ENCODE measurements at places on chromosomes 7 and 10.

- no peak overlapping the region for H3K4me3 ChIP-seq
- H3K4me1 ChIP-seq, result no peaks in the 10 kb centered on the region
- H3K36me3 ChIP-seq, result peaks cover 5% of the 10 kb centered on the region
- H3K27ac ChIP-seq, result no peak overlapping the region
- no peaks in the 10 kb centered on the region for H3K27me3 ChIP-seq
Measured at GRCh38 chr10:93656155-93656554, 43.8 kb downstream of the PDE6C start.

- H3K4me1 ChIP-seq, result no peaks in the 10 kb centered on the region
- DNase-seq, result no peak
- H3K27ac ChIP-seq, result no peak overlapping the region
- no peaks in the 10 kb centered on the region for H3K36me3 ChIP-seq
- no peak overlapping the region for H3K4me3 ChIP-seq
Measured at GRCh38 chr10:18341055-18341454, 200.8 kb downstream of the CACNB2 start.

DNA sequence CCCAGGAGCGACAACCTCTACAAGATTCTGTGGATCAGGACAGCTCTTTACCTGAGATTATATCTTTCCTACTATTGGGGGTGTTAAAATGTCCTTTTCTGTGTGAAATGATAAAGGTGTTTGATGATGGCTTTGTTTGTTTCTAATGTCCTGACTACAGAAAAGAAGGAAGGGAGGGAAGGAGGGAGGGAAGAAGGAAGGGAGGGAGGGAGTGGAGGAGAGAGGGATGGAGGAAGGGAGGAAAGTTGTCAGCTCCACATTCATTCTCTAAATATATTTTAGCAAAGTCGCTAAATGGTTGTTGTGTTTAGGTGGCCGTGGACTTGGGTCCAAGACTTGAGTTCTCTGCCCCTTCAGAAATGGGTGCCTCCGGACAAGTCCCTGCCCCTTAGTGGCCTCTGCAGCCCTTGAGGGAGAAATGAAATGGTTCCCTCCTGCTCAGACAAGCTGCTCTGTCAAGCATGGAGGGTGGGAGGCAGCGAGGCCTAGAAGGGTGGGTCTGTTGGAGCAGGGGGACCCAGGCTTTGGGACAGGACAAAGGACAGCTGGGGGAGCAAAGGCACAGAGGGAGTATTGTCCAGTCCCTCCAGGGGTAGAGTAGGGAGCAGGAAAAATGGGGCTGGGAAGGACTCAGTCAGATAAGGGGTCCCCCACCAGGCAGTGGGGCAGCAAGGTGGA, 4.4 kb downstream of the RGS10 start:
- H3K27me3 ChIP-seq, result no peaks in the 10 kb centered on the region
- H3K27ac ChIP-seq, result no peak overlapping the region
- H3K4me3 ChIP-seq, result peak overlapping the region; percentile 21
- DNase-seq, result no peak
- peaks cover 7% of the 10 kb centered on the region for H3K36me3 ChIP-seq

- peaks cover 24% of the 10 kb centered on the region for H3K4me1 ChIP-seq
- no peak overlapping the region for H3K4me3 ChIP-seq
- H3K27me3 ChIP-seq, result no peaks in the 10 kb centered on the region
- H3K36me3 ChIP-seq, result no peaks in the 10 kb centered on the region
- H3K27ac ChIP-seq, result no peak overlapping the region
Measured at GRCh38 chr7:102814025-102814471, 65.2 kb downstream of the FAM185A start.

GRCh38 chr7:85737426-85737825, 550.6 kb upstream of the SEMA3D start:
- H3K27ac ChIP-seq, result no peak overlapping the region
- no peaks in the 10 kb centered on the region for H3K36me3 ChIP-seq
- H3K27me3 ChIP-seq, result no peaks in the 10 kb centered on the region
- DNase-seq, result no peak
- no peak overlapping the region for H3K4me3 ChIP-seq

DNA sequence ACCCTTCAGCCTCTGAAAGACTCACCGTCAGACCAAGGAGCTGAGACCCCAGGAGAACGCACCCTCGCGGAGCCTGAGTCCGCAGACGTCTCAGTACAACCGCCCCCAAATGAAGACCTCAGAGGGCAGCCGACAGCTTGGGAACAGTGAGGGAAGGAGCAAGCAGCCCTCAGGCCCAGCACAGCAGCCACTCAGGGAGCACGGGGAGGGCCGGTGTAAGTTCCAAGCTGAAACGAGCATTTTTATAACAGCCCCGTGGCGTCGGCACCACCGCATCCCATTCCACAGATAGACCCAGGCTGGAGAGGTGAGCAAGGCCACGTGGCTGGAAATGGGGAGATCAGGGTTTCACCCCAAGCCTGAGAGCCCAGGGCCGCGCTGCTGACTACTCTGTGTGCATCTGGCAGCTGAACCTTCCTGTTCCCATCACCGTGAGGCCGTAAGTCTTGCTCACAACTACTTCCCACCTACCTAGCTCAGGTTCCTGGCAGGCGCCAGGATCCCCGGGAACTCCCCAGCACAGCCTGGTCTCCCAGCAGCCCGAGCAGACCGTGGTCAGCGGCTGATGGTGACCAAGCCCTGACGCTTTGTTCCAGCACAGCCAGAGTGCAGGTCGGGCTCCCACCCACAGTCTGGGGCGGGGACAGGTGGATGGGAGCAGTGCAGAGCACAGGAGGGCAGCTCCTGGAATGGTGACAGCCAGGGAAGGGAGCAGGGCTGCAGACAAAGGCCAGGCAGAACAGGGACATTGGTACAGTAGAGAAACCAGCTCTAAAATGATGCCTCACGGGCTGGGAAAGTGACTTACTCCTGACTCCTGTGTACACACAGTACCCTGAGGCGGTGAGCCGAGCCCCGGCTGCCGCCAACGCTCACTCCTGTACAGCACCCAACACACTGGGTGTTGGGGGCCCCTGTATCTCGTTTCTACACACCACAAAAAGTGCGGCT, 6.1 kb upstream of the NOM1 start:
- no peaks in the 10 kb centered on the region for H3K4me1 ChIP-seq
- H3K27me3 ChIP-seq, result peaks cover 22% of the 10 kb centered on the region
- DNase-seq, result no peak
- no peaks in the 10 kb centered on the region for H3K36me3 ChIP-seq
- H3K27ac ChIP-seq, result no peak overlapping the region
- no peak overlapping the region for H3K4me3 ChIP-seq

GRCh38 chr10:93991596-93992284, 2.0 kb upstream of the PLCE1 start:
- no peak for DNase-seq
- H3K27me3 ChIP-seq, result peaks cover 53% of the 10 kb centered on the region
- H3K4me1 ChIP-seq, result no peaks in the 10 kb centered on the region

GRCh38 chr10:118832241-118832651, 77.5 kb upstream of the CACUL1 start:
- H3K27me3 ChIP-seq, result no peaks in the 10 kb centered on the region
- peak; percentile 60 for DNase-seq
- H3K4me1 ChIP-seq, result peaks cover 15% of the 10 kb centered on the region
- H3K4me3 ChIP-seq, result peak overlapping the region; percentile 3

DNA sequence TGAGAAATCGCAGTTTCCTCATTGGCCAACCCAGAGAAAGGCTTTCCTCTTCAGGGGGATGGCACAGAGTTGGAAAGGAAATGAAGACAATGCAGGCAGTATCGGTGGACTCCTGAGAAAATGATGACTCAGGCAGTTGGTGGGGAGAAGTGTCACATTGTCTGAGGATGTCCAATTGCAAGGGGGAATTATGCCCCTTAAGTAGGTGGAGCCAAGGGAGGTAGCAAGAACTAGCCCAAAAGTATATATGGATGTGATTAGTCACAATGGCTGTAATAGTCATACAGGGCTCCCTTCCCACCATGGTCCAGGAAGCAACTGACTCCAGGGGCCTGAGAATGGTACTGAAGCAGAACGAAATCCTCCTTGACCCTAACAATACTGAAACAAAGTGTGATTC, 58.3 kb upstream of the EGFR start:
- no peaks in the 10 kb centered on the region for H3K36me3 ChIP-seq
- H3K27ac ChIP-seq, result no peak overlapping the region

DNA sequence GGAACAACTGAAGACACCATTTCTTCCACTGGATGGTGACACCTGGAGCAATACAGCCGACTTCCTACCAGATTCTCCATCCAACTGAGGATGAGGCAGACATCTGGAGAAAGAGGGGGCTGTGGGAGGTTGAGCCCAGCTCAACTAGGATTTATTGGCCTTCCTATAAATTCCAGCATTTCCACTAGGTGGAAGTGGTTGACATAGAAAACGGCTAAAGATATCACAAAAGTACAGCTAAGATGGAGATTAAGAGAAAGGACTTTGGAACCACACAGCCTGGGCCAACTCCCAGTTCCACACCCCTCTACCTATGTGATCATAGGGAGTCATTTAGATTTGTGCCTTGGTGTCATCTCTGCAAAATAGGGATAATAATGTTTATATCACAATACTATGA, 61.3 kb upstream of the CAV2 start:
- no peak for DNase-seq
- H3K36me3 ChIP-seq, result no peaks in the 10 kb centered on the region
- H3K27me3 ChIP-seq, result no peaks in the 10 kb centered on the region

- no peak for DNase-seq
- no peak overlapping the region for H3K27ac ChIP-seq
- no peaks in the 10 kb centered on the region for H3K36me3 ChIP-seq
- H3K4me3 ChIP-seq, result no peak overlapping the region
- no peaks in the 10 kb centered on the region for H3K27me3 ChIP-seq
- no peaks in the 10 kb centered on the region for H3K4me1 ChIP-seq
Measured at GRCh38 chr10:82737549-82737948, 862.6 kb downstream of the NRG3 start.

GRCh38 chr10:112985690-112986543, 35.9 kb downstream of the TCF7L2 start:
- peak; percentile 85 for DNase-seq
- H3K4me1 ChIP-seq, result peaks cover 21% of the 10 kb centered on the region
- H3K27ac ChIP-seq, result no peak overlapping the region
- H3K27me3 ChIP-seq, result peaks cover 8% of the 10 kb centered on the region
- H3K36me3 ChIP-seq, result no peaks in the 10 kb centered on the region

DNA sequence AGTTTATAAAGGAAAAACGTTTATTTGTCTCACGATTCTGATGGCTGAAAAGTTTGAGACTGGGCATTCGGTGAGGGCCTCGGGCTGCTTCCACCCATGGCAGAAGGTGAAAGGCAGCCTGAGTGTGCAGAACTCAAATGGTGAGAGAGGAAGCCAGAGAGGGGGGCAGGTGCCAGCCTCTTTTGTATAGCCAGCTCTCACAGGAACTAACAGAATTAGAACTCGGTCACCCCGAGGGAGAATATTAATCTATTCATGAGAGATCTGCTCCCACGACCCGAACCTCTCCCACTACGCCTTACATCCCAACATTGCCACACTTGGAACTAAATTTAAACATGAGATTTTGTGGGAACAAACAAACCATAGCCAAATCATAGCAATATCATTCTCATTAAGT, 112.6 kb downstream of the ZPBP start:
- no peak overlapping the region for H3K4me3 ChIP-seq
- DNase-seq, result no peak
- H3K27ac ChIP-seq, result no peak overlapping the region
- no peaks in the 10 kb centered on the region for H3K27me3 ChIP-seq
- no peaks in the 10 kb centered on the region for H3K36me3 ChIP-seq
- H3K4me1 ChIP-seq, result no peaks in the 10 kb centered on the region

- peaks cover 35% of the 10 kb centered on the region for H3K4me1 ChIP-seq
- no peaks in the 10 kb centered on the region for H3K27me3 ChIP-seq
- H3K36me3 ChIP-seq, result no peaks in the 10 kb centered on the region
- DNase-seq, result peak; percentile 89
Measured at GRCh38 chr10:76403912-76404311, 972.5 kb downstream of the LRMDA start.

GRCh38 chr7:22635349-22635748, 91.7 kb upstream of the IL6 start:
- H3K27me3 ChIP-seq, result peaks cover 4% of the 10 kb centered on the region
- H3K36me3 ChIP-seq, result no peaks in the 10 kb centered on the region
- H3K4me1 ChIP-seq, result no peaks in the 10 kb centered on the region
- no peak overlapping the region for H3K4me3 ChIP-seq
- no peak overlapping the region for H3K27ac ChIP-seq

GRCh38 chr7:70091362-70091761, 493.1 kb downstream of the AUTS2 start:
- DNase-seq, result no peak
- no peak overlapping the region for H3K4me3 ChIP-seq
- H3K27me3 ChIP-seq, result no peaks in the 10 kb centered on the region
- H3K27ac ChIP-seq, result no peak overlapping the region
- no peaks in the 10 kb centered on the region for H3K4me1 ChIP-seq
- no peaks in the 10 kb centered on the region for H3K36me3 ChIP-seq

DNA sequence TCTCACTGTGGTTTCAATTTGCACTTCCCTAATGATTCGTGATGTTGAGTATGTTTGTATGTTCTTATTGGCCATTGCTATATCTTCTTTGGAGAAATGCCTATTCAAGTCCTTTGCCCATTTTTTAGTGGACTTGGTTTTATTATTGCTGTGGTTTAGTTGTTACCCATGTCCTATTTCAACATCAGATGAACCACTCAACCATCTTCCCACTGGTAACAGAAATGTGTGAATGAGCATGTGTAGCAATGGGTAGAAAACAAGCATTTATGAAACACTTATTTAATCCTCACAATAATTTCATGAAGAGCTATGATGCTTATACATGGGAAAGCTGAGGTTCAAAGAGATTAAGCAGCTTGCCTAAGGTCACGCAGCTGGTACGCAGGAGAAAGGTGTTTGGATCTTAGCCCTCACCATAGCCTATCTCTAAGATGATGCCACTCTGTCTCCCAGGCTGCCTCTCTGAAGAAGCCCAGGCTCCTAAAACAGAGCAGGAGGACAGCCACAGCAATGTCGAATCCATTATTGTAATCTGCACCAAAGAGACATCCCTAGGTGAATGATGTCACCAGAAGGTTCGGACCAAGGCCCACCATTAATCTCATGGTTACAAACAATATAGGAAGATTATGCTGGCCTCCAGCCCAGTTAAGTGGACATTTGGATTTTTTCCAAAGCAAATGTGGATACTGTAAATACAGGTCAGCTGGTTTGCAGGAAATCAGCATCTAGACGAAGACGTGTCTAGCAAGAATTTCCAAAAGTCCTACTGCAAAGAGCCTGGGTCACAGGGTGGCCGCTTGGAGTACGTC, 447.6 kb upstream of the ZMIZ1 start:
- H3K36me3 ChIP-seq, result no peaks in the 10 kb centered on the region
- no peak for DNase-seq
- no peaks in the 10 kb centered on the region for H3K4me1 ChIP-seq
- no peak overlapping the region for H3K27ac ChIP-seq

DNA sequence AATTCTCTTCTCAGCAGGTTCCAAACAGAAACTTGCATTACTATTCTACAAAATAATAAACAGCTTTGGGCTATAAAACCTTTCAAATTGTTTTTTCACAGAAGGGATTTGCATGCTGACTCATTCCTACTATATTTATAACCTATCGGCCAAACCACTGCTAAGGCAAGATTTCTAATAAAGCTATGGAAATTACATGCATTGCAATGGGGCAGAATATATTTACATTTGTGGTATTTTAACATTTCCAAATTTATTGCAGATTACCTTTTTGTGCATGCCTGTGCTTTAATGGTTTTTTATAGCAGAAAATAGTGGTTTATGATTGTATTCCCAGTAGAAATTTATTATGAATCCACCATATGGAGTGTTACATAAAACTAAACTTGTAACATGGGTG, 69.0 kb upstream of the NPVF start:
- no peaks in the 10 kb centered on the region for H3K4me1 ChIP-seq
- H3K36me3 ChIP-seq, result no peaks in the 10 kb centered on the region
- H3K4me3 ChIP-seq, result no peak overlapping the region
- no peak for DNase-seq

- H3K4me1 ChIP-seq, result peaks cover 43% of the 10 kb centered on the region
- H3K4me3 ChIP-seq, result peak overlapping the region; percentile 88
- H3K27ac ChIP-seq, result peak overlapping the region; percentile 68
- peak; percentile 27 for DNase-seq
- peaks cover 7% of the 10 kb centered on the region for H3K27me3 ChIP-seq
Measured at GRCh38 chr7:92835851-92836488, 403 bp downstream of the CDK6 start.

Data from CD14-positive monocyte (primary cell).